ENCODE measurements at places on chromosomes 11 and 22. TPM values are rescaled to one million over a fixed set of nuclear protein-coding genes. Genes with fewer than 3 reads are reported as not detected.

OR5W2 gene
- not detected for total RNA-seq

EFCAB6 gene
- total RNA-seq: not detected

GGT1 gene
- total RNA-seq: 52.9 TPM

E2F8 gene
- 29.0 TPM for total RNA-seq

RHBDD3 gene
- total RNA-seq: 49.5 TPM

KCNK4 gene
- 0.23 TPM for total RNA-seq

KRTAP5-8 gene
- not detected for total RNA-seq

ST14 gene
- 0.14 TPM for total RNA-seq

SEPTIN3 gene
- total RNA-seq: 5.7 TPM

- DNase-seq: no peak
- no peaks in the 10 kb centered on the region for H3K36me3 ChIP-seq
- H3K4me1 ChIP-seq: peaks cover 20% of the 10 kb centered on the region
These were observed 100.4 kb downstream of the GALNT18 start for GRCh38 chr11:11521306-11522002.

DNA sequence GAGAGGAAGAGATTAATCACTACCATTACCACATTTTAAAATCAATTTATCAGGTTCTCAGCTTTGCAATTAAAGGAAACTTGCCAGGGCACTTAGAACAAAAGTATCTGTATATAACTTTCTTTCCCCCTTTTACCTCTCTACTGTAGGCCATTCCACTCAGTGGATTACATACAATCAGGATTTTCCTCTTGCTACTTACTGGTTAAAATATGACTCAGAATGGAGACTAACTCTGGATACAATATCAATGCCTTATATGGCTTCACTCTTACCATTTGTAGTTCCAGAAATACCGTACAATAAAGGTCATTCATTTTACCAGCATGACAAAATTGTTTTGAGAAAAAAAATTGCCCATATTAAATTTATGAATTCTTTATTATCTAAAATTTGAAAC, 706.8 kb downstream of the KCNA4 start:
- H3K4me3 ChIP-seq: no peak overlapping the region
- H3K36me3 ChIP-seq: no peaks in the 10 kb centered on the region
- DNase-seq: no peak
- H3K4me1 ChIP-seq: no peaks in the 10 kb centered on the region
- no peaks in the 10 kb centered on the region for H3K27me3 ChIP-seq
- no peak overlapping the region for H3K27ac ChIP-seq

DNA sequence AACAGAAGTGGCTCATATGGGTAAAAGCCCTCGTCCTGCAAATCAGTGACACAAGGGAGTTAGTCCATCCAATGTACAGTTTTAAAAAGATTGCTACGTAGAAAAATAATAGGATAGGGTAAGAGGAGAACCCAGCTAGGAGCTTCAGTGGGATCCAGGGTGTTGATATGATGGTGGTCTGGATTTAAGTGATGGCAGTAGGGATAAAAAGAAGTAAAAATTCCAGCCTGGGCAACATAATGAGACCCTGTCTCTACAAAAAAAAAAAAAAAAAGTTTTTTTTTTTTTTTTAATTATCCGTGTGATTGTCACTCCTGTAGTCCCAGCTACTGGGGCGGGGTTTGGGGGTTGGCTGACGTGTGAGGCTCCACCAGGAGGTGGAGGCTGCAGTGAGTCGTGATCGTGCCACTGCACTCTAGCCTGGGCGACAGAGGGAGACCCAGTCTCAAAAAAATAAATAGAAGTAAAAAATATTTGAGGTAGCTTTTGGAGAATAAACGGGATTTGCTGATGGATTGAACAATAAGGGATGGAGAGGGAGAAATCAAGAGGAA, 7.0 kb upstream of the L3MBTL2 start:
- no peak overlapping the region for H3K27ac ChIP-seq
- H3K4me3 ChIP-seq: peak overlapping the region; percentile 80
- DNase-seq: peak; percentile 89
- H3K27me3 ChIP-seq: peaks cover 27% of the 10 kb centered on the region
- no peaks in the 10 kb centered on the region for H3K36me3 ChIP-seq

DNA sequence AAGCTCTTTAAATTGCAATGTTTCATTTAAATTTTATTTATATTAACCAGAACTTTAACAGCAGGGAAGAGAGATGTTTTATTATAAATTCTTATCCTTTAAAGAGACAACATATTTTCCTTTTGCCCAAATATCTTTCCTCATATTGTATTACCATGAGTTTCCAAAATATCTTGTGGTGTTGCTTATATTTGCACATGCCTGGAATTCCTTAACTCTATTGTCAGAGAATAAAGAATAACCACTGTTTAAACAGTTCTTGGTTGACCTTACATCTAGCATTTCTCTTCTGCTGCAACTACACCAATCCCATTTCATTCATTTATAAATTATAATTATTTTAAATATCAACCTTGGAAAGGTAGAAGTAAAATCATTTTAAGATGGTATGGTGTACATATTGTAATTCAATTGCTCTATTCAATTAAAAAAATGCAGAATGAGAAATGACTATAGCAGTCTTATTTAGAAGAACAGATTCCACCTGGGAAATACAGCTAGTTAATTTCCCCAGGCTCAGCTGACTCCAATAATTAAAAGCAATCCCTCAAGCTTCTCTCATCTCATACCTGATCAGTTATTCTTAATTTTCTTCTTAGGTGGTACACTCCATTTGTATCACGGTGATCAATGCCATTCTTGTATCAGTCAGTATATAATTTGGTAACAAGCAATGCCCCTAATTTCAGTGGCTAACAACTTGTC, 923.3 kb downstream of the KCNA4 start:
- H3K4me1 ChIP-seq: no peaks in the 10 kb centered on the region
- H3K36me3 ChIP-seq: no peaks in the 10 kb centered on the region
- H3K27me3 ChIP-seq: no peaks in the 10 kb centered on the region
- DNase-seq: no peak
- no peak overlapping the region for H3K4me3 ChIP-seq

GRCh38 chr11:60924110-60924905, at the start of gene TMEM132A:
Gene TMEM132A, plus strand, starts transcription at chr11:60924460. Its CDS starts 174 bp downstream, at chr11:60924634.
- H3K4me1 ChIP-seq: peaks cover 16% of the 10 kb centered on the region
- DNase-seq: peak; percentile 73
- H3K36me3 ChIP-seq: peaks cover 32% of the 10 kb centered on the region
- H3K27me3 ChIP-seq: peaks cover 28% of the 10 kb centered on the region
- H3K27ac ChIP-seq: peak within 1 kb of the TSS; percentile 38

DNA sequence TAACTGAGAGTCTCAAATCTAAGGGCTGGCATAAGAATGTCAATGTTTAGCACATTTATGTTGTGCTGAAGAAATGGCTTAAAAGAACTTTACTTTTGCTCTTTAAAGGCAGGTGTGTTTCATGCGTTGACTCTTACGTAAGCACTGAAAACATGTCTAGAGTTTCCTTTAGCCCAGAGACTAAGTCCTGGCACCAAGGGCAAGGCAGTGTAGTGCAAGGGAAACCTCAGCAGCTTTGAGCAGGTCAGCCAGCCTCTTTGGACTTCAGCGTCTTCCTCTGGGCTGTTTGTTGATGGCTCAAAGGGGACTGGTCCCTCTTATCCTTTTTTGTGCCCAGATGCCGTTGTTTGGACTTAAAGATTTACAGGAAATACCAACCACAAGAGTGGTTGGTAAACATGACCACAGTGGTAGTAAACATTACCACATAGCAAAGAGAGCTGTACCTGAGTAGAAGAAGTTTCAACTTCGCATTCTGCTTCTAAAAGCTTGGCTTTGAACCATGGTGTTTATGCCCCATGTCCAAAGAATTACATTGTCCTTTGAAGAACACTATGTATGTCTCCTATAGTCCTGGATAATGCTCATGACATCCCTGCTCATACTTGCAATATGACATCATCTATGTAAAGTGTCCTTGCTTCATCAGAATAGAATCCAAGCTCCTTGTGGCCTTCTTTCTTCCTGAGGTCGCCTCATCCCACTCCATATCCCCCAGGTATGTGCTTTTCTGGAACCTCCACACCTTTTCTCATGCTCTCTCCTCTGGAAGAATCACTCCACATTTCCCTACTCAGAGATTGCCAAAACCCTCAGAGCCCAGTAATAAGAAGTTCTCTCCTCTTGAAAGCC, 23.5 kb downstream of the TENM4 start:
- DNase-seq: no peak
- H3K4me3 ChIP-seq: no peak overlapping the region
- no peaks in the 10 kb centered on the region for H3K4me1 ChIP-seq
- H3K36me3 ChIP-seq: no peaks in the 10 kb centered on the region
- H3K27me3 ChIP-seq: no peaks in the 10 kb centered on the region
- no peak overlapping the region for H3K27ac ChIP-seq

DNA sequence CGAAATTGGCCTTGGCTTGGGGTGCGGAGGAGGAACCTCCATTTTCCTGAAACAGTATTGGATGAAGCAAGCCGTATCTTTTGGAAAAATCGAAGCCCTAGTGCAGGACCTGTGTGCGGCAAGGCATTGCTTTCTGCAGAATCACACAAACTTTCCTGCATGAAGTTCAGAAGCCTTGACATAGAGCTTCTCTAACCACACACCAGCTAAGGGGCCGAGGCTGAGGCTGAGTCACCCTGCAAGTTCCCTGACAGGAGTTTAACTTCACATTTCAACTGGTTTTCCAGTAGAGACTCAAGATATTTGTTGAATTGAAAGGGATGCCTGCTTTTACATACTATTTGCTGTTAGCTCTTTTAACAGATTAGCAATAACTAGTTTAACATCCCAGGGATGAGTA, 67.8 kb downstream of the TCF20 start:
- H3K27me3 ChIP-seq: no peaks in the 10 kb centered on the region
- peaks cover 39% of the 10 kb centered on the region for H3K4me1 ChIP-seq
- DNase-seq: peak; percentile 85
- H3K36me3 ChIP-seq: peaks cover 36% of the 10 kb centered on the region
- peak overlapping the region; percentile 84 for H3K4me3 ChIP-seq

DNA sequence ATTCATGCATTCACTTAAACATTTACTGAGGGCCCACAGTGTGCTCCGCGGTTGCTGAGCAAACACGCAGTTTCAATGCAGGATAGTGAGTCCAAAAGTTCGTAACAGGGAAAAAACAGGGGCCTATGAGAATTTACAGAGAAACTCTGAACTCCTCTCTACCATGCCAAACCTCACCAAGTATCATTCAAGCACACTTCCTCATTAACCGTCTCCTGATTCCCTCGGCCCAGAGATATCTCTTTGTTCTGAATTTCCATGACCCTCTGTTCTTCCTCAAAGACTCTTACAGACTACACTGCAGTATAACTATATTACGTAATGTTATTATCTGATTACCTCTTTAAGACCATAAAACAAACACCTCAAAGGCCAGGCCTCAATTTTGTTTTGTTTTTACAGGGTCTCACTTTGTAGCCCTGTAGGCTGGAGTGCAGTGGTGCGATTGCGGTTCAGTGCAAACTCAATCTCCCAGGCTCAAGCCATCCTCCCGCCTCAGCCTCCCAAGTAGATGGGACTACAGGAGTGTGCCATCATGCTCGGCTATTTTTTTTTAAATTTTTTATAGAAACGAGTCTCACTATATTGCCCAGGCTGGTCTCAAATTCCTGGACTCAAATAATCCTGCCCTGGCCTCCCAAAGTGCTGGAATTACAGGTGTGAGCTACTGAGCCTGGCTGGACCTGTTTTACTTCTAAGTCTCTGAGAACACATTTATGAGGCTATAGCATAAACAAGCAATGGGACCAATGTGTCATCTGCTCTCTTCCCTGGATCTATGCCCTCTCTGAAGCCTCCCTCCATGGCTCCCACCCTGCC, 3.6 kb downstream of the HPS4 start:
- DNase-seq: no peak
- H3K27me3 ChIP-seq: no peaks in the 10 kb centered on the region
- H3K36me3 ChIP-seq: peaks cover 42% of the 10 kb centered on the region
- H3K27ac ChIP-seq: peak overlapping the region; percentile 89
- H3K4me3 ChIP-seq: peak overlapping the region; percentile 78

DNA sequence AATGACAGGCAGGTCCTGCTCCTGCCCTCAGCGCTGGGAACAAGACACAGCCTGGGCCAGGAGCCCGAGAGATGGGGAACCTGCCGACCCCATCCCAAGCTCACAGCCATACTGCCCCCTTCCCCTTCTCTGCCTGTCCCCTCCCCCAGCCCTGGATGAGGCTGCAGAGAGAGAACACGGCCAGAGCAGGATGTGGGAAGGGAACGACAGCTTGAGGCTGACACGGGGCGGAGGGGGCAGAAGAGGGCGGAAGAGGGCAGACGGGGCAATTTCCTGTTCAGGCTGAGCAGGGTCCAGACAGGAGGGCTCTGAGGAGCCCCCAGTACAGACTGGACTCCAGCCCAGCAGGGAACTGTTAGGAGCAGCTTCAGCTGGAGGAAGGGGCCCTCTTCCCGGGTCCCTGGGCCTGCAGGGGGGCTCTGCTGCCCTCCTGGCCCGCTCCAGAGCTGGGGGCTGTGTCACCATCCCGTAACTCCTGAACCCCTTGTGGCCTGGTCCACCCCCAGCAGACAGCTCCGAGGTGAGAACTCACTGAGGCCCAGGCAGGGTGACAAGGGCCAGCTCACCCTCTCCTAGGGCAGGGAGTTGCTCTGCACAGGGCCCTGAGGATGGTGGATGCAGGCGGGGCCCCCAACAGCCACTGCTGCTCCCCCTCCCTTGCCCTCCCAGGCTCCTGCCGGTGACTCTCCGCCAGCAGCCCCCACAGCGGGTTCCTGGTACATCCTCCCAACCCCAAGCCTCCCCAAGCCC, 5.7 kb downstream of the CTSD start:
- peak; percentile 86 for DNase-seq
- no peaks in the 10 kb centered on the region for H3K27me3 ChIP-seq
- H3K27ac ChIP-seq: peak overlapping the region; percentile 91
- H3K4me1 ChIP-seq: peaks cover 53% of the 10 kb centered on the region
- peaks cover 12% of the 10 kb centered on the region for H3K36me3 ChIP-seq

Data from activated CD4-positive, alpha-beta T cell treated with anti-CD3 and anti-CD28 coated beads, Interleukin-2, amount 10 ng/mL, durations not matched to agents 24 days and 14 days (primary cell).